ENCODE measurements at places on chromosomes 3 and 15.

GRCh38 chr15:90103701-90104329 is 1.5 kb upstream of the IDH2 start:
- no peak for DNase-seq

- DNase-seq: no peak
Measured at GRCh38 chr3:32448686-32449474, 53.8 kb downstream of the CMTM6 start.

DNA sequence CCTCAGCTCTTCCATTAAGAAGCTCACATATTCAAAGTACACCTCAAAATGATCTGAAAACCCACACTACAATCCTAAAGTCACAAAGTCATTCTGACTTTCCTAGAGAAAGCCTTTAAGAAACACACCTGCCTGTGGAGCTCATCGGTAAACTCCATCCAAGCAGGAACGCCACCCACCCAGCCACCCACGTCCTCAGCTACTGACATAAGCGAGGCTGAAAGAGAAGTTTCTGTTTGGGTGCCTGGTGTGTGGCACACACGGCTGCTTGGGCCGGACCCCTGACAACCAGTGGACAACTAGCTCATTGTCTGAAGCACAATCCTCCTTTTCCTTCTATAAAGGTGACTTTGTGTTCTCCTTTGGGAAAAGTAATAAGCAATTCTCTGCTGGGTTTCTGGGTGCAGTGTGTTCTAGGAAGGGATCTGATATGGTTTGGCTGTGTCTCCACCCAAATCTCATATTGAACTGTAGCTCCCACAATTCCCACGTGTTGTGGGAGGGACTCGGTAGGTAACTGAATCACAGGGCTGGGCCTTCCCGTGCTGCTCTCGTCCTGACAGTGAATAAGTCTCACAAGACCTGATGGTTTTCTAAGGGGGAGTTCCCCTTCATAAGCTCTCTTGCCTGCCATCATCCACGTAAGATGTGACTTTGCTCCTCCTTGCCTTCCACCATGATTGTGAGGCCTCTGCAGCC is 26.1 kb downstream of the FAM174B start:
- no peak for DNase-seq

DNA sequence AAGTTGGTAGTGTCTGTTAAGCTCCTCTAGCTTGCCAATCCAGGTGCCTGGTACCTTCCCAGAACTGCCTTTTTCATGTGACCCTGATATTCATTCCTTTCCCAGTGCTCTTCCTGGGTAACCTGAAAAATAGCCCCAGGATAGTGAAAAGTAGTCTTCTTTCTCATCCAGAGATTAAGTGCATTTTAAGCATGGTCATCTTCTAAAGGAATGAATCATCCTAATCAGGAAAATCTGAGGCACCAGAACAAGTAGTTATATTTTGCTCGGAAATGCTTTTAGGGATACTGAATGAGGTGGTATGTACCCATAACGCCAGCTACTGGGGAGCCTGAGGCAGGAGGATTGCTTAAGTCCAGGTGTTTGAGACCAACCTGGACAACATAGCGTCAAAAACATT is 23.1 kb upstream of the PDCD6IP start:
- no peak for DNase-seq

DNA sequence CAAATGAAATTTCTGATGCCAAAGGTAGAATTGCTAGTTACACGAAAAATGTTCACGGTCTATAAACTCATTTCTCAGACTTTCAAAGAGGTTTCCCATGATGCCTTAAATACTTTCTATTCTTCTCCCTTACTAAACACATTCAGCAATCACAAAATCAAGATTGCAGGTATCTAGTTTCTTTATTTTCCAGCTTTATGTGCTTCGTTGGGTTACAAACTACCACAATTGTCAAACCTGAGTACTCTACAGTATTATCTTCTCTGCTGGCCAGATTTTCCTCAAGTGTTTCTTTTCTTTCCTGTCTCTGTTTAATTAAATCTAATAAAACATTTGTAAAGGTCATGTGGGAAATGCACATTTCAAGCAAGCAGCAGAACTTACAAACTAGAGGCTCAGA is 201.8 kb upstream of the ZNF385D start:
- DNase-seq: no peak

GRCh38 chr3:60399861-60400845 is 851.1 kb downstream of the FHIT start:
- no peak for DNase-seq
